ENCODE measurements at places on chromosomes 7 and 10. TPM values are rescaled to one million over a fixed set of nuclear protein-coding genes. Genes with fewer than 3 reads are reported as not detected.

The PPRC1 gene
- 8.6 TPM for total RNA-seq

The PHYHIPL gene
- 2.5 TPM for total RNA-seq

The GIMAP8 gene
- total RNA-seq: 6.3 TPM

The CALML3 gene
- total RNA-seq: not detected

The RBM20 gene
- 4.1 TPM for total RNA-seq

The AFAP1L2 gene
- total RNA-seq: 9.1 TPM

The WEE2 gene
- not detected for total RNA-seq

The FFAR4 gene
- 2.3 TPM for total RNA-seq

The VGF gene
- not detected for total RNA-seq

The LRRN3 gene
- total RNA-seq: not detected

The RTKN2 gene
- 1.9 TPM for total RNA-seq

The TRIM56 gene
- total RNA-seq: 43.7 TPM

The GPRIN2 gene
- total RNA-seq: 6.6 TPM

The VSTM2A gene
- total RNA-seq: not detected

The CTAGE15 gene
- total RNA-seq: not detected

The FGL2 gene
- 23.3 TPM for total RNA-seq

The FBXL13 gene
- 2.6 TPM for total RNA-seq

The WNT2 gene
- not detected for total RNA-seq

The TMEM270 gene
- total RNA-seq: not detected

The GIMAP5 gene
- total RNA-seq: 11.9 TPM

The CYP3A7 gene
- not detected for total RNA-seq

The AGR3 gene
- 24.8 TPM for total RNA-seq

The SPDYE1 gene
- total RNA-seq: not detected

The LRRC61 gene
- total RNA-seq: 22.1 TPM

The SLC16A9 gene
- 1.5 TPM for total RNA-seq

The RBP4 gene
- not detected for total RNA-seq

The LIPM gene
- total RNA-seq: not detected

The C10orf62 gene
- total RNA-seq: not detected

The VSIR gene
- 119 TPM for total RNA-seq

The AGAP3 gene
- total RNA-seq: 104 TPM

The ADCYAP1R1 gene
- total RNA-seq: 1.4 TPM

The EEPD1 gene
- total RNA-seq: 27.8 TPM

The ZNF777 gene
- total RNA-seq: 6.5 TPM

The HUS1 gene
- 33.6 TPM for total RNA-seq

The A1CF gene
- total RNA-seq: 22.3 TPM
